ENCODE measurements at places on chromosomes 2 and 18.
A peak's percentile ranks its signal among the peaks of the same experiment; 100 is the strongest.

GRCh38 chr2:128292599-128293425, 25.9 kb downstream of the HS6ST1 start:
- no peak for DNase-seq
- no peak overlapping the region for H3K4me3 ChIP-seq
- no peaks in the 10 kb centered on the region for H3K36me3 ChIP-seq
- H3K27me3 ChIP-seq: no peaks in the 10 kb centered on the region
- peaks cover 1% of the 10 kb centered on the region for H3K4me1 ChIP-seq

DNA sequence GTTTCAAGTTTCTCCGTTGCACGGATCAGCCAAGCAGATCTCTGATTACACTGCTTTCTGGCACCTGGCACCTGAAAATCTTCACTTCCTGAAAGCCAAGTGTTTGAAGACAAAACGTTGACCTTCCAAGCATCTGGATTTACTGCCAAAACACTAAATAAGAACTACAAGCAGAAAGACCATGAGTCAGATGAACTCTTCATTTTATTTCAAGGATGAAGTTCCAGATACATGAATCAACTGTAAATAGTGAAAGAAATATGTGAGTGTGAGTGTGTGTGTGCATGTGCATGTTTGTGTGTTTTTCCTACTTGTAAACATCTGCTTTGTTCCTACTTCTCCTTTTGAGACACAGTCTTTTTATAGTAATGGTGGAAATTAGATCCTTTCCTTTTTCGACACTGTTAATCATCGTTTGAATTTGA, 60.0 kb upstream of the DTNA start:
- peaks cover 15% of the 10 kb centered on the region for H3K27me3 ChIP-seq
- no peaks in the 10 kb centered on the region for H3K4me1 ChIP-seq
- DNase-seq: no peak
- H3K36me3 ChIP-seq: no peaks in the 10 kb centered on the region
- H3K4me3 ChIP-seq: no peak overlapping the region
- H3K27ac ChIP-seq: no peak overlapping the region

DNA sequence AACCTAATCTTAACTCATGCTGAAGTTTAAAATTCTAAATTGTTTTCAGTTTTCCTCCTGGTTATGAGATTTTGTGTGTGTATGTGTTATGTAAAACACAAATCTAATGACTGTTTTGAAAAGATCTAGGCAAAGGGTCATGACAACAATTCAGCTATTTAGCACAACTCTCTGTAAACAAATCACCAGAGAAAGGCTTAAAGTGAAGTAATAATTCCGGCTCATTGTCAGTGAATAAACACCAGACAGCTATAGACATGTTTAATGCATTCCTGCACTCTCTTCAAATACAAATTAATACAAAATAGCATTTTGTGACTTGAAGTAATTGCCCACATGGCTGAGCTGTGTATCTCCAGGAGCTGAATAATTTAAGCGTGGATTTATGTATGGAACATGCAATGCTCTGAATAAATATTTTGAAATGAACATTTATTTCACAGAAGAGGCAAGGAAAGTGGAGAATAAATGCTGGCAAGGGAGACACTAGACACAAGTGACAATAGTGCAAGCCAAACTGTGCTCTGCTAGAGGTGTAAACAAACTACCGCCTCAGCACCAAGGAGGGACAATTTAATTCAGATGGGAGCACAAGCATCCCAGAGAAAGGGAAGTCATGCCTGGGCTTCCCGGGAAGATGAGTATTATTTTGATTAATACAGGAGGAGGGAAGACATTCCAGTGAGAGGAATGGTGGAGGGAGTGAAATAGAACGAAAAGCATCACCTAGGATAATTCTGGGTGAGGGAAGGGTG, 133.6 kb upstream of the XPO1 start:
- H3K36me3 ChIP-seq: peaks cover 3% of the 10 kb centered on the region
- peaks cover 17% of the 10 kb centered on the region for H3K4me1 ChIP-seq
- DNase-seq: no peak
- no peak overlapping the region for H3K4me3 ChIP-seq
- peak overlapping the region; percentile 17 for H3K27ac ChIP-seq

DNA sequence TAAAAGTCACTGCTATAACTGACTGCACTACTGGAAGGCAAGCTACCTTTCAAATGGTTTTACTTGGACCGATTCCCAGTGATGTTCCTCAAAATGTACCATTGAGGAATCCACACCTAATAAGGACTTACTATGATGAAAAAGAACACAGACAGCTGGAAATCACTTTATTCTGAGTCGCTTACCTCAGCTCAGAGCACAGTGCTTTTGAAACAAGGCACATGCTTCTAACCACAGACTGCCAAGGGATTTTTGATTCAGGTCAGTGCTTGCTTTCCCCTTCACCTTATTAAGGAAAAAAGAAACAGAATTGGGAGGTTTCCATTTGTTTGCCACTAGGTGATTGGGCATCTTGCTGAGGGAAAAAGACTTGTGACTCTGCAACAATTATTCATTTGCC, 707.5 kb upstream of the FSHR start:
- no peak overlapping the region for H3K27ac ChIP-seq
- no peaks in the 10 kb centered on the region for H3K27me3 ChIP-seq
- no peaks in the 10 kb centered on the region for H3K4me1 ChIP-seq
- H3K36me3 ChIP-seq: no peaks in the 10 kb centered on the region
- DNase-seq: no peak

GRCh38 chr2:55587-56448, 9.5 kb upstream of the FAM110C start:
- no peak for DNase-seq
- H3K4me3 ChIP-seq: no peak overlapping the region
- peaks cover 2% of the 10 kb centered on the region for H3K27me3 ChIP-seq
- H3K36me3 ChIP-seq: peaks cover 4% of the 10 kb centered on the region
- no peaks in the 10 kb centered on the region for H3K4me1 ChIP-seq

- no peaks in the 10 kb centered on the region for H3K36me3 ChIP-seq
- H3K4me3 ChIP-seq: no peak overlapping the region
- DNase-seq: no peak
These were observed 195.0 kb downstream of the EPHA4 start for GRCh38 chr2:221377066-221377465.

GRCh38 chr18:1191341-1191740, 286.7 kb downstream of the ADCYAP1 start:
- H3K4me3 ChIP-seq: no peak overlapping the region
- no peak for DNase-seq
- H3K36me3 ChIP-seq: no peaks in the 10 kb centered on the region
- H3K4me1 ChIP-seq: no peaks in the 10 kb centered on the region
- H3K27ac ChIP-seq: no peak overlapping the region

GRCh38 chr2:197134206-197134605, 176.4 kb downstream of the ANKRD44 start:
- no peaks in the 10 kb centered on the region for H3K27me3 ChIP-seq
- DNase-seq: no peak
- H3K36me3 ChIP-seq: peaks cover 16% of the 10 kb centered on the region
- H3K4me1 ChIP-seq: peaks cover 94% of the 10 kb centered on the region
- H3K27ac ChIP-seq: peak overlapping the region; percentile 33

DNA sequence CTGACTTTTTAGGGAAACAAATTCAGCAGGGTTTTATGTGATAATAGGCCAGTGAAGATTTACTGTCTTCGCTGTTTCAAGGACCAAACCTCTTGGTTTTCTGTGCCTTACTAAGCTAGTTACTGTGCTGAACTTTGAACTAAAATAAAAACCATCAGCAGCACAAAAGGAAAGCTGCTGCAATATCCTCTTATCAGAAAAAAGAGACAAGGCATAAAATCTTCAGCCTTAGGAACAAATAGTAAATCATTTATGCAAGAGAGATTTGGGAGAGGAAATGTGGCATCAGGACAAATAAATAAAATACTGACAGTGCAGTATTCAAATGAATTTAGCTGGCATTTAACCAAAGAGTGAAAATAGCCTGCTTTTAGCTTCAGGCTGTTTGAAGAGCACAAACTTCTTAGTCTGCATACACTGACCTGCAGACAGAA, 64.1 kb upstream of the EHBP1 start:
- no peak overlapping the region for H3K4me3 ChIP-seq
- no peaks in the 10 kb centered on the region for H3K4me1 ChIP-seq
- H3K27me3 ChIP-seq: peaks cover 9% of the 10 kb centered on the region
- no peak overlapping the region for H3K27ac ChIP-seq
- DNase-seq: no peak
- no peaks in the 10 kb centered on the region for H3K36me3 ChIP-seq

DNA sequence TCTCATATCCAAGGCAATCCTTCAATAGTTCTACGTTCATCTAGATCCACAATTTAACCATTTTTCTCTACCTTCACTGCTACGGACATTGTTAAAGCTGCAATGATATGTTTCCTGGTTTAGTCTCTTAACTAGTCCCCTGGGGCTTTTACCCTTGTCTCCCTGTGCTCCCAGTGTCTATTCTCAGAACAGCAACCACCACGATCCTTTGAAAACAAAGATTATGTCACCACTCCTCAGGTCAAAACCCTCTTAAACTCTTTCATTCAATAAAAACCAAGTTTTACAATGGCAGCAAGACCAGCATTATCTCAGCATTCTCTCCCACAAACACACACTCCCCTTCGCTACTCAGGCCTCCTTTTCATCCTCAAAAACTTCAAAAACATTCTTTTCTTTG, 298.2 kb upstream of the CHST9 start:
- H3K27me3 ChIP-seq: no peaks in the 10 kb centered on the region
- no peak overlapping the region for H3K4me3 ChIP-seq
- no peaks in the 10 kb centered on the region for H3K36me3 ChIP-seq

GRCh38 chr2:51971136-51971535, 939.2 kb upstream of the NRXN1 start:
- no peaks in the 10 kb centered on the region for H3K4me1 ChIP-seq
- H3K4me3 ChIP-seq: no peak overlapping the region
- H3K27me3 ChIP-seq: no peaks in the 10 kb centered on the region
- H3K36me3 ChIP-seq: no peaks in the 10 kb centered on the region
- no peak overlapping the region for H3K27ac ChIP-seq

- H3K4me3 ChIP-seq: no peak overlapping the region
- no peak for DNase-seq
- H3K27me3 ChIP-seq: peaks cover 66% of the 10 kb centered on the region
- H3K36me3 ChIP-seq: no peaks in the 10 kb centered on the region
These were observed 2.8 kb downstream of the GATA6 start for GRCh38 chr18:22172120-22172582.

GRCh38 chr2:117812443-117812842, 2.0 kb upstream of the DDX18 start:
- no peaks in the 10 kb centered on the region for H3K27me3 ChIP-seq
- H3K4me3 ChIP-seq: no peak overlapping the region
- H3K4me1 ChIP-seq: peaks cover 22% of the 10 kb centered on the region
- H3K36me3 ChIP-seq: peaks cover 11% of the 10 kb centered on the region

GRCh38 chr2:214138779-214139178, 272.1 kb upstream of the VWC2L start:
- no peaks in the 10 kb centered on the region for H3K36me3 ChIP-seq
- no peak overlapping the region for H3K27ac ChIP-seq
- no peak for DNase-seq
- H3K27me3 ChIP-seq: no peaks in the 10 kb centered on the region

DNA sequence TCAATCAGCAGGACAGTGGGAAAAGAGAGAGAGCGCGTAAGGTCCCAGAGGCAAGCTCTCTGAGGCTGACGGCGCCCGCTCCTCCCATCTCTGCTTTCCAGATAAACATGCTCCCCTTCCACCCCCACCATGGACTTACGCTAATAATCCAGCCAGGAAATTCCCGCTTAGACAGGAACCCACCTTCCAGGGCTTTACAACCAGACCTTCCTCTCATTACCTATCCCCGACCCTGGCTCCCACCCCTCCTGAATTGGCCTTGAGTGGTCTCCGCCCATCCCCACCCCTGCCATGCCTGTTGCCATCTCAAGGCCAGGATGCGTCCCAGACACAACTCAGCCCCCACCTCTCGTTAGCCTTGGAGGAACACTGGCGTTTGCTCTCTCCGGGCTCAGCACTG, 131.1 kb downstream of the SMAD2 start:
- no peak overlapping the region for H3K4me3 ChIP-seq
- no peak overlapping the region for H3K27ac ChIP-seq
- peaks cover 2% of the 10 kb centered on the region for H3K27me3 ChIP-seq
- H3K36me3 ChIP-seq: no peaks in the 10 kb centered on the region
- DNase-seq: no peak

DNA sequence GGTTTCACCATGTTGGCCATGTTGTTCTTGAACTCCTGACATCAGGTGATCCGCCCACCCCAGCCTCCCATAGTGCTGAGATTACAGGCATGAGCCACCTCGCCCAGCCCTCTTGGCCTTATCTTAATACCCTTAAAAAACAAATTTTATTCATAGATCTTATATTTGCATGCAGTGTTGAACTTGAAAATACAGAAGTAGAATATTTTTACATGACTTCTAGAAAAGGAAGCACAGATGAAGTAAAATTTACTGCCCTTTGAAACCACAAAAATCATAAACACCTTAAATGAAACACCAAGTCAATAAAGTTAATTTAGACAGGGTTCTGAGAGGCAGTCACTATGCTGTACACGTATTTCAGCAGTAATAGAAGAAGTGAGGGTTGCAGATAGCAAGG, 145.7 kb downstream of the CERS6 start:
- H3K4me1 ChIP-seq: peaks cover 13% of the 10 kb centered on the region
- H3K4me3 ChIP-seq: no peak overlapping the region
- H3K27ac ChIP-seq: no peak overlapping the region
- DNase-seq: no peak

DNA sequence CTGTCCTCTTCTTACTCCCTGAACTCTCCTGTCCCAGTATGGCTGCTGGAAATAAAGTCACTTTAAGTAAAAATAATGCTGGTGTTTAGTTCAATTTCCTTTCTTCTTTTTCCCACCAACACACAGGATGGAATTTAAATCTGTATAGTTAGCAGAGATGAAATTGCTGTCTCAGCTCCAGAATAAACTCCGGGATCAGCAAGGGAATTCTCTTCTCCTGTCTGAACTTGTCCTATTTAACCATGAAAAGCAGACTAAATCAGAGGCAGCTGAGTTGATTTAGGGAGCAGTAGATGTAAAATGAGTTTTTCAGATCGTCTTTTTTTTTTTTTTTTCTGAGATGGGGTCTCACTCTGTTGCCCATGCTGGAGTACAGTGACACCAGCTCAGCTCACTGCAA, 25.9 kb downstream of the TTLL4 start:
- DNase-seq: no peak
- peaks cover 31% of the 10 kb centered on the region for H3K36me3 ChIP-seq
- peaks cover 16% of the 10 kb centered on the region for H3K4me1 ChIP-seq
